ENCODE measurements at places on chromosomes 11 and 22.

- DNase-seq, result no peak
Observed at GRCh38 chr22:49235463-49236300, 592.0 kb downstream of the BRD1 start.

DNA sequence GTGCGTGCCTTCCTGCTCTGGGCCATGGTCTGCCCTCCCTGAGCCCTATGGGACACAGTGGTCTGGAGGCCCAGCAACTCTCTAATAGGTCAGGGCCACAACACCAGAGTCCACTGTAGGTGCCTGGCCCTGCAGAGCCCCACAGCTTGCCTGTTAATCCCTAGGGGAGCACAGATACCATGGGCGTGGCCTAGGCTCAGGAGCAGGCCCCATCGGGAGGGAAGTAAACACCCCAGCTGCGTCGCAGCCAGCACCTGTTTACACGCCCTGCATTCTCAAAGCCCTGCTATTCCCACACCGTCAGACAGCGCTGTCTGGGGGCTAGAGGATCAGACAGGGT, 2.5 kb downstream of the KCTD17 start:
- no peak for DNase-seq

- no peak for DNase-seq
Observed at GRCh38 chr11:47144541-47144940, 32.1 kb downstream of the ARFGAP2 start.

GRCh38 chr22:22031183-22031945, 48.8 kb upstream of the TOP3B start:
- no peak for DNase-seq

GRCh38 chr11:134633276-134633675, 221.2 kb upstream of the B3GAT1 start:
- peak; percentile 47 for DNase-seq

DNA sequence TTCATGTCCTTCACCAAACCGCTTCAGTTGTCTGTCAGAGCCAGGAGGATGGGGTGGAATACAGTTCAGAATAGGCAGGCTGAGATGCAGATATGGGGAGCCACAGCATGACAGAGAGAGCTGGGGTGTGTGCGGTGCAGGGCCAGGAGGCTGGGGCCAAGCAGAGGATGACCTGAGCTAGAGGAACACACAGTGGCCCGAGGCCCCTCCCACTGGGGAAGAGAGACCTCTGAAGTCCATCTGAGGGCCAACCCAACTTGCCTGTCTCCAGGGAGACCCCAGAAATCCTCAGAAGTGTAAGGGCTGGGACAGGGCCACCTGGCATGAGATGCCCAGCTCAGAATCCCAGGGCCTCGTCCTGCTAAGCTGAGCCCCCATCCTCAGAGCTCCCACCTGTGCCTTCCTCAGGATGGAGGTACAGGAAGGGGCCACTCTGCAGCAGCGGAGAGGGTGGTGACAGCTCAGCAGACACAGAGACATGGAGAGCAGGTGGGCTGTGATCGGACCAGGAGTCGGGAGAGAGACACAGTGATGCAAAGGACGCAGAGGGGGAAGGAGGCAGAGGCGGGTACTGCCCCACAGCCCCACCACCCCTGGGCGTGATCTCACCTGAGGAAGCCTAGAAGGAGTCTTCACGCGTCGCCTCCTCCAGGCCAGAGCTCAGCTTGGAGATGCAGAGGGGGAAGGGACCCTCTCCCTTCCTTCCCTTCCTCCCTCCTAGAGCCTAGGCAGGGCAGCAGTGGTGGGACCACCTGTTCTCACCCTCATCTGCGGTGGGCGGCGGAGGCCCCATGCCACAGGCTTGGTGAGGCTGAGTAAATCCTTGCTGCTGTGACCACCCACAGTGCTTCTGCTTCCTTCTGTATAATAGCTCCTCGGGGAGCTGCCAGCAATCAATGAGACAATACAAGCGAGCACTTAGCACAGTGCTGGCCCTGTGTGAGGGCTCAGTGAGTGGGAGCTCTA, 9.1 kb upstream of the TUB start:
- peak; percentile 60 for DNase-seq

DNA sequence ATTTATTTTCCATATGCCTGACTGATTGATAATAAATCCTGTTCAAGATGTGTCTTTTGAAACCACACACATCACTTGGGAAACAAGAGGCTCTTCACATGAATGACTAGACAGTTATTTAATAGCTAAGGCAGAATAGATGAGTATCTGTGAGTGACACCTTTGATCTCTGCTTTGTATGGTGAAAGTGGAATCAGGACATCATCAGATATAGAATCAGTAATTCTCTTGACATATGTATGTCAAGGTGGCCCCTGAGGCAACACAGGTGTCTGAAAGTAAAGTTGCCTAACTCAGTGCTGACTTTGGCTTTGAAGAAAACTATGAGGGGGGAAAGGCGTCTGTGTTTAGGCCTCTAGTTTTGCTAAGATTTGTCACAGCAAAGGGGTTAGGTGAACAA, 11.5 kb upstream of the CASP4 start:
- no peak for DNase-seq

DNA sequence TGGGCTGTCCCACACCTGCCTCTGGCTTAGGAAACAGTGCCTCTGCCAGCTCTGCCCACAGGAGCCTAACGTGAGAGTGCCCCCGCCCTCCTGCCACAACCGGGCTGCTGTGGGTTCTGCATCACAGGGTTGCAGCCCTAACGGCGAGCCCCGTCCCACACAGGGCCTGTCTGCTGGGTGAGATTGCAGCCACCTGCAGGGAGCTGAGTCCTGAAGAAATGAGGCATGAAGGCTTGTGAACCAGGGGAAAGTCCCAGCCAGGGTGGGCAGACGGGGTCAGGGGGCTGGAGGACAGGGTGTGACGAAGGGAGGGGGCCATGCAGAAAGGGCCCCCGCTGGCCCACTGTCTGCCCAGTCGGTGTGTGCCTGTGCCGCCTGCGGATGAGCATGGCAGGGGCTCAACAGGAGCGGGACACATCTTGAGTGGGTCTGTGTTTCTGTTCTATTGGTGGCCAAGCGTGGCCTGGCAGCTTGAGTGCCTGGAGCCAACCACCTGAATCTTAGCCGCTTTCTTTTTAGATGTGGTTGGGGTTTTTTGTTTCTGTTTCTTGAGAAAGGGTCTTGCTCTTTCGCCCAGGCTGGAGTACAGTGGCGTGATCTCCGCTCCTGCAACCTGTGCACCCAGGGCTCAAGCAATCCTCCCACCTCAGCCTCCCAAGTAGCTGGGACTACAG, 38.9 kb downstream of the CTTN start:
- no peak for DNase-seq

- peak; percentile 98 for DNase-seq
Observed at GRCh38 chr11:2901854-2902783, 16.5 kb upstream of the CDKN1C start.

DNA sequence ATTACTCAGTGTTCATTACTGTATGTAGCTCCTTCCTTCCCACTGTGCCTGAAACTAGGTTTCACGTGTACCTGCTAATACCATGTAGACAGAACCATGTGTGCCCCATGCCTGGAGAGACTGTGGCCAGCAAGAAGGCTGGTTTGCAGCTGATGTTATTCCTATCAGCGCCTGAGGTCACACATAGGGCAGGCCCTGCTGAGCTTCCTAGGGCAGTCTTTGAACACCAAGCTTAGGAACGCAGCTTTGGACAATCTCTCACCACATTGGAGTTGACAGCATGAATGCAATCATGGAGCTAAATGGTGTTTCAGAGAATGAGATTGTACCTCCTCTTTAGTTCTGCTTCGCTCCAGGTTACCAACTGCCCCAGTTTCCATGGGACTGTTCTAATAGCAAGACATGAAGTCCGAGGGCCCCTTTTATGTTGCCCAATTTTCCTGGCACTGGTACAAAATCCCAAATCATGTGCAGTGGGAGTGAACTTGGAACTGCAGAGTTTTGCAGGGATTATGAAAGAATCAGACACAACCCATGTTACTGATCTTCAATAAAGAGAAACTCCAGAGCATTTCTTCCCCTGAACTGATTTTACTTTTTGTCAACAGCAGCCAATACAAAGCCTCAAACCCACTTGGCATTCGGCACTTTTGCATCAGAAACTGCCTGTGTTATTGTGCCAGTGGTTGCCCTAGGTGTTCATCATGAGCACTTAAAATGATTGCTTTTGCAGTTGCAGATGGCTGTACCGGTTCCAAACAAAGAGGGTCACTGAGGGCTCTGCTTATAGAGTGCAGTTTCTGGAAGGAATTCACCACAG, 154.2 kb upstream of the TTC12 start:
- DNase-seq, result no peak

- no peak for DNase-seq
Observed at GRCh38 chr11:17898782-17899181, 114.1 kb downstream of the SERGEF start.

DNA sequence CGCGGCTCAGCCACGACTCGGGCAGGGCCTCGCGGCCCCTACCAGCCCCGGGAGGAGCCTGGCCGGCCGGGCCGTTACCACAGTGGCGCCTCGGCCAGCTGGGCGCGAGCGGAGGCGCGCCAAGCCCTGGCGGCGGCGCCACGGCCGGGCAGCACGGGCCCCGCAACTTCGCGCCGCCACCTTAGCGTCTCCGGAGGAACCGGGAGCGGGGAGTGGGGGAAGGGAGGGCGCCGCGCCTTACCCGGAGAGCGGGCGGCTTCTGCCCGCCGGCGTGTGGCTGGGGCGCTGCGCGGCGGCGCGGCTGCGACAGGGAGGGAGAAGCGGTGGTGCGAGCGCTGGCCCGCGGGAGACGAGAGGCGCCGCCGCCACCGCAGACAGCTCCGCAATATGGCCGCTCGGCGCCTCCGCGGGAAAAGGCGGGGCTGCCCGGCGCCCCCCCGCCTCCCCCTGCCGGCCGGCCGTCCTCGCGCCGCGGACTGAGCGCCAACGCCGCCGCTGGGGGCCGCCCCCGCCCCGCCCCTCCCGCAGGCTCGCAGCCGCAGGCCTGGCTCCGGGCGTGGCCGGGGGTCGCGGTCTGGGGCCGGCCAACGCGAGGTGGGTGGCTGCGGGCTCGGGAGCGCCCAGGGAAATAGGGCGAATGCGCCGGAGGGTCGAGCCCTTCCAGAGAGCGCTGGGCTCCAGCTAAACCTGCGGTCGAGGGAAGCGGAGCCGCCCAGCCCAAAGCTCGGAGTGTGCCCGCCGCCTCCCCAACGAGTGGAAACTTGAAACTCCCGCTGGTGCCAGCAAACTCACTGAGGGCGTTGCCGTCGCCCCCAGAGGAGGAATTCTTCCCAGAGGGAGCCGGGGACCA, at the start of gene RDX:
RDX (minus strand) TSS at position 389 of the 850 bp plus-strand sequence. CDS start 16,922 bp downstream, outside the sequence.
- DNase-seq, result peak; percentile 86
